SK-N-SH treated with all-trans-retinoic acid at 6 μM for 48 hours (cell line): ENCODE measurements at places on chromosomes 2 and 18.

DNA sequence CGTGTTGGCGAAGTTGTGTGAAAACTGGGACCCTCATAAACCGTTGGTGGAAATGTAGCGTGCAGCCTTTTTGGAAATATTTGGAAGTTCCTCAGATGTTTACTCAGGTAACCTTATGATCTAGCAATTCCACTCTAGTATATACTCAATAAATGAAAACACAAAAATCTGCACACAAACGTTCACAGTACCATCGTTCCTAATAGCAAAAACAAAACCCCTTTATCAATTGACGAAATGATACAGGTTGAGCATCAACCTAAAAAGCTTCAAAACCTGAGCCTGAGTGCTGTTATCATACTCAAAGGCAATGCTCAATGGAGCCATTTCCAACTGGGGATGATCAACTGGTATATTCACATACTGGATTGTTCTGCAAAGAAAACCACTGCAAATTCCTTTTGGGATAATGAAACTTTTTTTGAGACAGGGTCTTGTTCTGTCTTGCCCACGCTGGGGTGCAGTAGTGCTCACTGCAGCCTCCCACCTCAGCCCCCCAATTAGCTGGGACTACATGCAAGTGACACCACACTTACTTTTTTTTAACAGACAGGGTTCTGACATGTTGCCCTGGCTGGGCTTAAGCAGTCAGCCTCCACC is 777 bp upstream of the C18orf32 start:
- no peak for ATAC-seq

- ATAC-seq = no peak
These were observed 15.2 kb upstream of the CCDC74B start for GRCh38 chr2:130160131-130160530.

DNA sequence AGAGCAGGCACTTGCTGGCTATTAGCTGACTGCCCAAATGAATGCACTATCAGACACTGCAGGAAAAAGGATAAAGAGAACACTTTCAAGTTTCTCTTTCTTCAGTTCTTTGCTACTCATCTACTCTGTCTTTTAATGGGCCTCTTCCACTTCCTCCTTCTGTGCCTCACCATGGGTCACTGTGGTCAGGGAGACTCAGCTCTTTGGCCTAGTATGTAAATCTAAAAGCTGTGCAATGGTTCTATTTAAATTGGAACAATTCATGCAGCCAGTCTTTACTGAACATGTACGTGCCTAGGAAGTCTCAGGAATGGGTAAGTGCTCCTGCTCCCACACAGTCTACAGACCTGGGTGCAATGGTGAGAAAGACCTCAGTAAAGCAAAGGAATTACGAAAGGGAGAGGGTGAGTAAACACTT is 79.1 kb upstream of the DNMT3A start:
- ATAC-seq = no peak

- no peak for ATAC-seq
These were observed 325.9 kb downstream of the SLC8A1 start for GRCh38 chr2:40126006-40126405.

DNA sequence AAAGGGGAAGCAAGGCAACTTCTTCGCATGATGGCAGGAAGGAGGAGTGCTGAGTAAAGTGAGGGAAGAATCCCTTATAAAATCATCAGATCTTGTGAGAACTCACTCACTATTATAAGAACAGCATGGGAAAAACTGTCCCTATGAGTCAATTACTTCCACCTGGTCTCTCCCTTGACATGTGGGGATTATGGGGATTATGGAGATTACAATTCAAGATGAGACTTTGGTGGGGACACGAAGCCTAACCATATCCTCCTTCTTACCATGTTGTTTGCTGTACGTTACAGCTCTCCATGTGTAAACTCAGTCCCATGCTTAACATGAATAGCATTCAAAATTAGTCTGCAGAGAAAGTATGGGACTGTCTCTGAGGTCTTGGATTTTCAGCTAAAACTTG is 1096.8 kb upstream of the ACVR2A start:
- no peak for ATAC-seq

GRCh38 chr2:26612034-26612433 is 29.1 kb downstream of the CIB4 start:
- ATAC-seq = no peak
